ENCODE measurements at places on chromosomes 7 and 10.

- no peak for DNase-seq
Measured at GRCh38 chr7:128963327-128963757, 25.6 kb downstream of the IRF5 start.

- no peak for DNase-seq
Measured at GRCh38 chr7:47091141-47091540, 490.8 kb downstream of the TNS3 start.

DNA sequence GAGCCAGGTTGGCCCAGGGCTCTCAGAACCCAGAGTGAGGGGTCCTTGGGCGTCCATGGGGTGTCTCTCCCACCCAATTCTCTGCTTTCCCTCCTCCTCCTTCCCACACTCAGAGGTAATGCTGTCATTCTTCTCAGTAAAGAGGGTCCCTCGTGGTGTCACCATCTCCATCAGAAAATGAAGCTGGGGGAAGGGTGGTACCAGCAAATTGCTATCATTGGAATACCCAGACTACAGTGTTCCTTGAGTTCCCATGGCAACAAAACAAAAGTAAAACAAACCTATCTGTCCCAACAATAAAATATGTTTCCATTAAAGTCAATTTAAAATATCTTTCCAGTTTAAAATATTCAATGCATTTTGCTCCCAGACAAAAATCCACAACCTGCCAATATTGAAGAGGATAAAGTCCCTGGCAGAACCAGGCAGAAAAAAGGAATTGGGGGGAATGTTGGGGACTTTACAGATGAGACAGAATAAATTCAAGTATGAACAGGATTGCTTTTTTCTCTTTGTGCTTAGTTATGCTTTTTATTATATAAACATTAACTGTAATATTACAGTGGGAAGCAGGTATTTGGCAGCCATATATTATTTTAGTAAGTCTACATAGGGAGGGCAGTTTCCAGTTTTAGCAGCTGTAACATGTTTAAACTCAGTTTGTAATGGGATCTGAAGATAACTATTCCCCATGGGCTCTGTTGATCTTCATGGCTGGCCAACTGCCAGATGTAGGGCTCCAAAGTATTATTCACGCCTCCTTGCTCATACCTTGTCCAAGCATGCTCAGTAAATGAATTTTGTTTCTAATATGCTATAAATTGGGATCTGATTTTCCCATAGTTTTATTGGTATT lies 182.1 kb downstream of the ARID5B start:
- DNase-seq, result peak; percentile 35

DNA sequence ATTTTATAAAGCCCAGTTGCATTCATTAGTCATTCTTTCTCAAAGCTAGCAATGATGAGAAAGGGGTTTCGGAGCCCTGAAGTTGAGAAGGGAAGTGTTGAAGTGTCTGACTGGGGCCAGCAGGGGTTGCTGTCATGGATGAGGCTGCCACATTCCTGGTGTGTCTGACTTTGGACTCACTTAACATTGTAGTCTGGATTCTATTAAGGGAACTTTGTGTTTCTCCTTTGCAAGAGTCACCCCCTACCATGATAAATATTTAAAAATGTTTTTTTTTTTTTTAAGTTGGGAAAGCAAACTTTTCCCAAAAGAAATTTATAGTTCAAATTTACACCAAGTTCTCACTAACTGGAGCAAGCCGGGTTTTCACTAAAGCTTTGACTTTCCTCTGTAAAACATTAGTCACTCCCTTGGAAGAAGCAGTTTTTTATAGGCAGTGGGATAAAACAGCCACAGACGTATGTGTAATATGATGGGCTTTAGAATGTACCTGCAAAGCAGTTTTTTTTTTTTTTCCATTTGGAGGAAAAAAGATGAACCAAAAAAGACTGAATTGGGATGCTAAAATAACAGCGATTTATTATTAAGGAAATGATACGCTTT lies 243.6 kb downstream of the TWIST1 start:
- no peak for DNase-seq

- no peak for DNase-seq
Measured at GRCh38 chr7:69651101-69651590, 52.9 kb downstream of the AUTS2 start.

- no peak for DNase-seq
Measured at GRCh38 chr10:93336110-93336509, 146.0 kb downstream of the MYOF start.

- no peak for DNase-seq
Measured at GRCh38 chr10:35946556-35946955, 304.5 kb upstream of the FZD8 start.

- DNase-seq, result no peak
Measured at GRCh38 chr7:142711746-142712616, 37.3 kb upstream of the PRSS1 start.

DNA sequence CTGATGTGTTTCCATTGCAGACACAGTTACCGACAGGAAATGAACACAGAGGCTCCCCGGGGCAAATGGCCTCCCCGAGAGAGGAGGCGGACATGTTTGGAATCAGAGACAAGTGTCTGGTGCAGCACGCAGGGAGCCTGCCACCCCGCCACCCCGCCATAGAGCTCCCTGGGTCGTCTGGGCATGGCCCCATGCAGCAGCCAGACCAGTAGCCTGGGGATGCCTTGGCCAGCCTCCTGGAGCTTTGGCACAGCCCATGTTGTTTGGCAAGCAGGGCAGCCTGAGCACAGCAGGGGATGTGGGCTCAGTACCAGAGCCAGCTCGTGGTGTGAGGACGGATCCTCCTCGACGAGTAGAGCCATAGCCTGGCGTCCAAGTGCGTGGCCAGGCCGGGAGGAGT lies 80.8 kb downstream of the NKX6-2 start:
- no peak for DNase-seq

- no peak for DNase-seq
Measured at GRCh38 chr7:44331682-44332081, 6.3 kb upstream of the CAMK2B start.

- DNase-seq, result no peak
Measured at GRCh38 chr10:76035206-76036110, 604.0 kb downstream of the LRMDA start.

- DNase-seq, result no peak
Measured at GRCh38 chr7:149140831-149141230, 6.4 kb upstream of the ZNF398 start.

DNA sequence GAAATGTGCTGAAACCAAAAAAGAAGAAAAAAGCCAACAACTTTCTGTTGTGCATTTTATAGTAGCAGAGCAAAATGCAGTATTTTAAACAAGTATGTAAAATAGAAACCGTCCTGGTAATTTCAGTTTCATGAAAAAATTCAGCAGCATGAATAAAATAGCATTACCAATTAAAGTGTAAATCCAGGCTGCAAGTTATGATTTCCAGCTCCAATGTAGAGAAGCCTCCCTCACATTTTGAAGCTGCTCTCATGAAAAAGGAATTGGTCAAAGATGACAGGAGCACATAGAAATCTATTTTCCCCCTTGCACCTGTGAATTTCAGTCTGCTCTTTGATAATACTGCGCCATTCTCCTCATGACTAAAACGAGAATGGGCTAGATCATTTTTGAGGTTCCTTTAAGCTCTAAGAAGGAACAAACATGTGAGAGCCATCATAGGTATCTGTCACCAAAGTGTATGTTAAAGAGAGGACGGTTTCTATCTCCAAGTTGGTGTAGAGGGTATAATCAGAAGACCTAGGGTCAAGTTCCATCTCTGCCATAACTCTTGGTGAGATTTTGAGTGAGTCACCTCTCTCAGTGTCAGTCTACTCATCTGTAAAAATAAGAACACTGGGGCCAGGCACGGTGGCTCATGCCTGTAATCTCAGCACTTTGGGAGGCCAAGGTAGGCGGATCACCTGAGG lies 107.5 kb downstream of the MTPAP start:
- DNase-seq, result no peak

GRCh38 chr10:127928021-127928806 lies 21.3 kb downstream of the PTPRE start:
- DNase-seq, result no peak

GRCh38 chr10:124204726-124205125 lies 111.3 kb upstream of the CHST15 start:
- DNase-seq, result no peak

DNA sequence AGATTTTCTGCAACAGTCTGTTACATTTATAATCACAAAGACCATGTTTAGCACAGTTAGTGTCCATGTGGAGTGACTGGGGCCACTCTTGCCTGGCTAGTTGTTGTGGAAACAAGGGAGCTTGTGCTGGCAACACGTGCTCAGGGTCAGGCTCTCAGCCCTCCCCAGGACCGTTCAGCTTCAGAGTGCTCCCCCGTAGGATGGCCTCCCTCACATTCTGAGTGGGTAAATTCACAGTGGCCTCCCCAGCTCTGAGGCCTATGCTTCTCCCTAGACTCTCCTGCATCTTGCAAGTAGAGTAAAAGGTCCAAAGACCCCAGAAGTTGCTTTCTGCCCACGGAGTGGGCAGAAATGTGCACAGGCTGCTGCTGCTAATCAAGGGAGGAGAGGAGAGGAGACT lies 122.3 kb downstream of the ADCY1 start:
- no peak for DNase-seq

DNA sequence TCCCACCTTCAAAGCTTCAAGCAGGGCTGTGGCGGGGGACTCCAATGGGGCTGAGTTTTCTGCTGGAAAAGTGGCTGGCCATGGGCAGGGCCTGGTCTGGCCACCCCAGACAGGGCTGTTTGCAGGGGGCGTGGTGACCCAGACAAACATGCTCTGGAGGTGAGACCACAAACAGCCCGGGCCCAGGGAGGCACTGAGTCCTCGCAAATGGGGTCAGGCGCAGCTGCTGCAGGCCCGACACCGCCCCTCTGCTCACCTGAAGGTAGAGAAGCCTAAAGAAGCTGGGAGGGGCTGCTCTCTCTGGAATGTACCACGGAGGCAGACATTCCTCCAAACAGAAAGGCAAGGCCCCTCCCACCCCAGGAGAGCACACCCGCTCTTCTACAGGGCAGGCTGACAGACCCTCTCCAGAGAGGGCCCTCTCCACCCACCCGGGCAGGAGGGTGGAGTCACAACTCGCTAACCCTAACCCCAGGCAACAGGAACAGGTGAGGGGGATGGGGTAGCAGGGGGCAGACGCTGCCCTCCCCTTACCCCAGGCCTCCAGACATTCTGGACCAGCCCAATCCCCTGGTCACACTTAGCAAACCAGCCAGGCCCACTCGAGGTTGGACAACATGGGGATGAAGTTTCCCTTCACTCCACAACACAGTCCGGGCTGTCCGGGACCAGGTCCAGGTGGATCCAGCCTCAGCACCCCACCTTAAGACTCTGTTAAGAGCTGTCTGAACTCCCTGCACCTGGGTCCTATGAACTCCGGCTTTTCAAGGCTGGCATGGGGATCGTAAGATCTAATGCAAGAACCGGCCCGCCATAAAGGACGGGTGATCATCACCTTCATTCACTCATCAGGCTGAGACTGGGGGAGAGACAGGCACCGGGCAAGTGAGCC lies 32.3 kb downstream of the OAT start:
- DNase-seq, result no peak

- no peak for DNase-seq
Measured at GRCh38 chr10:11280187-11280932, 262.7 kb downstream of the CELF2 start.

- no peak for DNase-seq
Measured at GRCh38 chr7:30930621-30931020, 19.0 kb downstream of the AQP1 start.

DNA sequence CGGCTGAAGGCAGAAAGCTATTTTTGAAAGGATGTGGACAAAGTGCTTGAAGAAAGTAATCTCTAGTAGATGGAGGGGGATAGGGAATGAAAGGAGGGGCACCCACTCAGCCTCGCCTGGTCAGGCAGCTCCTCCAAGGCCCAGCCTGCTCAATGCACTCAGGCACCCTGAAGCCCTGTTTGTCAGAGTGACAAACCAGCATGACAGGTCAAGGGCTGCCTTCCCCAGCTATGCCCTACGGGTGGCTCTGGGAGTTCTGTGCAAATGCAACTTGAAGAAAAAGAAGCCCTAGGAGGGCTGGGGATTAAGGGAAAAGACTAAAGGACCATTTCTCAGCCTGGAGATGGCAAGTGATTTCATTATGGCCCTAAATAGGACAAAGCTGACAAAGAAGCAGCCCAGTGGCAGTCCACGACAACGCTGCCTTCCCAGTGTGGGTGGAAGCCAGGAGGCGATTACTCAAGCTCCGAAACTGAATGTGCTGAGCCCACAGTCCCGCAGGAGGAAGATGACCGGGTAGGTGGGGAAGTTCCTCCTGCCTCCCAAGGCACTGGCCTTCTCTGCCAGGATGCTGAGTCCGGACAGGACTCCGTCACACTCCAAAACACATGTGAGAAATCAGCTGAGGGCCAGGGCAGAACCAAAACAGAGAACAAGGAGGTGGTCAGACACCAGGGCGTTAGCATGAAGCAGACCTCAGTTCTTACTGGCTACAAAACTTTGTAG lies 16.3 kb downstream of the LIPA start:
- DNase-seq, result no peak

- DNase-seq, result no peak
Measured at GRCh38 chr10:91919651-91920050, 3.9 kb upstream of the BTAF1 start.

DNA sequence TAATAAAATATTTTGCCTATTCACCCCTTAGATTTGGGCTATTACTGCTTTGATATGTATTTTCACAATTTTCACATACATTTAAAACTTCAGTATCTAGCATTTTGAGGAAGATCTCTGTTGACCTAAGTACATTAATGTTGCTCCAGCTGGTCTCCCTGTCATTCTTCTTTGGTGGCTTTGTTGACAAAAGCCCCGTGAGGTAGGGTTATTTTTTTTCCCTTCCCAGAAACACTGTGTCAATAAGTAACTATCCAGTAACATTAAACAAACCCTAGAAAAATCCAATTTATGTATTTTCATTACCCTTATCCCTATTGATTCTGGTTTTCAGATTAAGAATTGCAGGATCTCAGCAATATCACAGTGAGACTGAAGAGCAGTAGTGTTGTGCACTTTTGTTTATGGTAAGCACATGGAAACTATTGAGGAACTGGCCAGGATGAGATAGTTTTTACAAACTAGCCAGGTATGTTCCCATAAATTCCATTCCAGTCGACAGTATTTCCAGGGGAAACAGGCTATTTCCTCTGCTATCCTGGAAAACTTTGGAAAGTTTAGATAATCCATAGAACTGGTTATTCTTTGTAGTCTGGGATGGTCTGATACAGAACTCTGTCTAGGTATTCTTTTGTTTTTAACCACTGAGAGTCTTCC lies 198.2 kb downstream of the PON1 start:
- no peak for DNase-seq

- no peak for DNase-seq
Measured at GRCh38 chr7:134535919-134536299, 8.5 kb downstream of the AKR1B10 start.

GRCh38 chr10:113569576-113569975 lies 16.7 kb downstream of the HABP2 start:
- no peak for DNase-seq

DNA sequence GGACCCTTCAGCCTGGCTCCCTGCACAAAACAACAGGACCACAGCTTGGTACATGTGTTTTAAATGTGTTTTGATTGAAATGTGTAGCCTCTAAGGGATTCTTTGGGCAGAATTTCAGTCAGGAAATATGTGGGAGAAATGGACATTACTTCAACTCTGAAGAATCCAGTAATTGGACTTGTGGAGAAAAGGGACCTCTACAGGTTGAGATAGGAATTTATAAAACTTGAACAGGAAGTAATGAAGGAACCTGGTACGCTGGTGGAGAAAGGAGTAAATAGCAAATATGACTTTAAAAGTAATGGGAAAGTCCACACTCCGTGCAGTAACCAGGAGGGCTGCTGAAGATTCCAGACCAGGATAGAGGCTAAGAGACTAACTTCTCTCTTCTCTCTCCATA lies 220.5 kb downstream of the LHFPL3 start:
- DNase-seq, result no peak

Measured in central memory CD4-positive, alpha-beta T cell (primary cell).